ENCODE measurements at places on chromosomes 2 and 18.
A peak's percentile ranks its signal among the peaks of the same experiment; 100 is the strongest.

- no peak for DNase-seq
Measured at GRCh38 chr2:44102790-44103562, 65.7 kb upstream of the PPM1B start.

DNA sequence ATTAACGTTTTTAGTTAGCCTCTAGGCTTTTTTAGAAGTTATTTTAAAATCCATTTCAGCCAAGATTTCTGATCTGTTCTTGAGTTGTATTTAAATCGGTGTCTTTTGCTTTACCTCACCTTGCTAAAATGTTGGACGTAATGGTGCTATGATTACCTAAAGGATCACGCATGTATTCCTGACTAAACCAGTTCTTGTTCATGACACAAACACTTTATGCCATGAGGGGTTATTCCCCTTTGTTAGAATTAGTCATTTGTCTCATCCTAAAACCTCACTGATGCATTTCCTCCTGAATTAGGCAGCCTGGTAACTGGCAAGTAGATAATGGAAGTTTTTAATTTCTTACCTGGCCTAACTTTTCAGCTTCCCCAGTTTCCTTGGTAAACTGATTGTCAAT is 185.4 kb upstream of the TANK start:
- no peak for DNase-seq

- DNase-seq: no peak
Measured at GRCh38 chr2:170481201-170481600, 233.9 kb upstream of the SP5 start.

GRCh38 chr18:3041843-3042242 is 28.9 kb upstream of the LPIN2 start:
- DNase-seq: peak; percentile 22

DNA sequence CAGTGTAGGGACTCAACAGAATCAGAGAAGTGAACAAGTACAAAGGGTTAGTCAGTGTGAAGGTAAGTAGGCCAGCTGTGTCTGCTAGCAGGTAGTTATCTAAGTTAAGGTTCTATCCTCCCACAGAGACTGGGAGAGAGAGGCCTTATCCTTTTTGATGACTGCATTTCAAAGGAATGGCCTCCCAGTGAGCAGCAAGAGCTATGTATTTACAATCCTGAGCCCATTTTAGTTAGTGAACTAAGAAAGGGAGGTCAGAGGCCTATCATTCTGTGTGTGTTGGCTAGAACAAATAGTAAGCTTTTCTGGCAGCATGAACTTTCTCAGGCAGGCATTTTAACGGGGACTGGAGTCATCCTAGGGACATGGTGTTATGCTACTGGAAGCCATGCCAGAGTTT is 182.9 kb downstream of the VWC2L start:
- no peak for DNase-seq

All from DMS79 treated with DMSO at 0.1 percent for 48 hours (cell line).